ENCODE measurements at places on chromosomes 2 and 18. TPM values are rescaled to one million over a fixed set of nuclear protein-coding genes. Genes with fewer than 3 reads are reported as not detected.

KLHL41 gene
- total RNA-seq: 0.19 TPM

GAL3ST2 gene
- not detected for total RNA-seq

GDF7 gene
- 11.8 TPM for total RNA-seq

MDH1B gene
- total RNA-seq: 0.33 TPM

ALPP gene
- total RNA-seq: not detected

POTEC gene
- not detected for total RNA-seq

LIMS2 gene
- 19.6 TPM for total RNA-seq

MGAT5 gene
- total RNA-seq: 62.6 TPM

MTCL1 gene
- 22.2 TPM for total RNA-seq

SETBP1 gene
- 9.3 TPM for total RNA-seq

CCDC121 gene
- 2.6 TPM for total RNA-seq

SKA1 gene
- 6.9 TPM for total RNA-seq

HRH4 gene
- 0.10 TPM for total RNA-seq

SP140L gene
- total RNA-seq: 15.4 TPM

RTN4 gene
- 218 TPM for total RNA-seq

TP53I3 gene
- 62.5 TPM for total RNA-seq

RSAD2 gene
- total RNA-seq: 0.33 TPM

DSC1 gene
- not detected for total RNA-seq

SMYD1 gene
- total RNA-seq: not detected

RAB27B gene
- total RNA-seq: 0.10 TPM

C2orf72 gene
- not detected for total RNA-seq

FSHR gene
- total RNA-seq: not detected

SCYGR4 gene
- total RNA-seq: not detected

KCMF1 gene
- 102 TPM for total RNA-seq

TTN gene
- total RNA-seq: 3.3 TPM

ANKRD30B gene
- not detected for total RNA-seq

TEX44 gene
- not detected for total RNA-seq

MLPH gene
- total RNA-seq: not detected

EGR4 gene
- not detected for total RNA-seq

FZD7 gene
- total RNA-seq: 0.29 TPM

CCDC195 gene
- not detected for total RNA-seq

KATNAL2 gene
- 0.98 TPM for total RNA-seq

IL37 gene
- not detected for total RNA-seq

APOB gene
- 0.10 TPM for total RNA-seq

OSBPL6 gene
- 6.7 TPM for total RNA-seq

CPLX4 gene
- not detected for total RNA-seq

WDR54 gene
- total RNA-seq: 36.9 TPM

HMSD gene
- total RNA-seq: not detected

STEAP3 gene
- total RNA-seq: 20.6 TPM

ANKRD39 gene
- total RNA-seq: 5.6 TPM

LRRTM1 gene
- total RNA-seq: not detected

CRYGC gene
- not detected for total RNA-seq

LOXHD1 gene
- not detected for total RNA-seq

PSTPIP2 gene
- total RNA-seq: 5.3 TPM

C2orf78 gene
- not detected for total RNA-seq

NCKAP5 gene
- 0.96 TPM for total RNA-seq

SATB2 gene
- 1.3 TPM for total RNA-seq

MBD2 gene
- 36.1 TPM for total RNA-seq

CWC22 gene
- 14.0 TPM for total RNA-seq

MREG gene
- 7.2 TPM for total RNA-seq

GPR45 gene
- total RNA-seq: not detected

CFAP65 gene
- not detected for total RNA-seq

AKAIN1 gene
- not detected for total RNA-seq

PCARE gene
- total RNA-seq: not detected

ARHGAP25 gene
- 5.2 TPM for total RNA-seq

FTCDNL1 gene
- total RNA-seq: 0.67 TPM

RIF1 gene
- total RNA-seq: 40.5 TPM
